ENCODE measurements at places on chromosomes 16 and 17.
A peak's percentile ranks its signal among the peaks of the same experiment; 100 is the strongest.

DNA sequence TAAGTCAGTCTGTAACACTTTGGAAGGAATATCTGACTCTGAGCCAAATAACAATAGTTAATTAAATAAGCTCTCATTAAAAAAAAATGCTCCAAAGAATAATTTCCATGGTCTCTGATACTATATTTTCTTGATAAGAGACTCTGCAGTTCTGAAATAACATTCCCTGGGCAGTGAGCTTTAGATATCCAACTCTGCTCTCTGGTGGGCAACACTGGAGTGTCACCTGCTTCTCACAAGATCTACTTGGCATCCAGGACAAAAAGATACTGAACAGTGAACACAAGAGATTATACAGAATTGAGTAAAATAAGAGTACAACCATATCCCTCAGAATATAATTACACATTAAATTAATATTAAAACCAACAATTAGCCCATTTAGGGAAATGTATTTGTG is 13.7 kb downstream of the BLMH start:
- DNase-seq = no peak

DNA sequence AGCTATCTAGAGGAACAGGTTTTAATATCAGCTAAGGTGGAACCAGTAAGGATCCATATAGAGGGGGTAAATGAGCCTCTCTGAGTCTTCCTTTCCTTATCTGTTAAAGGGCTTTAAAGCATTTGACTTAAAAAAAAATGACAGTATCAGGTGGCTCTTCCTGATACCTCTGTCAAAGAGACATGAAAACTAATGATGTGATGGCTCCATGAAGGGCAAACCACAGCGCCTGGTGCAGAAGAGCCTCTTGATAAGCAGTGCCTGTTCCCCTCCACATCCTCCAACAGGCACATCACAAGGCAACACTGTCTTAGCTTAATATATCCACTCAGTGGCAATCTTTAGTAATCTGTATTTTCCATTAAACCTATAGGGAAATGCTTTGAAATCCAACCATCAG is 68.9 kb downstream of the USP31 start:
- no peak for DNase-seq

DNA sequence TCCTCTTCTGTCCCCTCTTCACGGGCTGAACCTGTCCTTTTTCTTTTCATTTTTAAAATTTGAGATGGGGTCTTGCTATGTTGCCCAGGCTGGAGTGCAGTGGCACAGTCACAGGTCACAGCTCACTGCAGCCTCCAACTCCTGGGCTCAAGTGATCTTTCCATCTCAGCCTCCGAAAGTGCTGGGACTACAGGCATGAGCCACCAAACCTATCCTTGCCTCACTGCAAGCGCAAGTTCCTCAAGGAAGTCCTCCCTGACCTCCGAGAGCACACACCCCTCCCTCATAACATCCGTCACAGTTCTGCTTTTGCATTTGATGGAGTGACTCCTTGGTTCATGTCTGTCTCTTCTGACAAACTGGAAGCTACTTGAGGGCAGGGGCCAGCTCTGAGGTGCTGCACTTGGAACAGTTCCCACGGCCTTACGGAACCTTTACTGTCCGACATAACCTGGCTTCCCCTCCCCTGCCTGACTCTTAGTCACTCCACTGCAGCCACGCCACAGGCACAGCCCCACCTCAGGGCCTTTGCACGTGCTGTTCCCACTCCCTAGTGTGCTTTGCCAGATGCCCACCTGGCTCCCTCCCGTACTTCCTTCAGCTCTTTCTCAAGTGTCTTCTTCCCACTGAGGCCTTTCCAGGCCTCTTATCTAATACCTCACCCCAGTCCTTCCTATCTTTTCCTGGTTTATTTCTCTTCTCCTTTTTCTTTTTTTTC is 4.4 kb downstream of the TBX6 start:
- no peak for DNase-seq

DNA sequence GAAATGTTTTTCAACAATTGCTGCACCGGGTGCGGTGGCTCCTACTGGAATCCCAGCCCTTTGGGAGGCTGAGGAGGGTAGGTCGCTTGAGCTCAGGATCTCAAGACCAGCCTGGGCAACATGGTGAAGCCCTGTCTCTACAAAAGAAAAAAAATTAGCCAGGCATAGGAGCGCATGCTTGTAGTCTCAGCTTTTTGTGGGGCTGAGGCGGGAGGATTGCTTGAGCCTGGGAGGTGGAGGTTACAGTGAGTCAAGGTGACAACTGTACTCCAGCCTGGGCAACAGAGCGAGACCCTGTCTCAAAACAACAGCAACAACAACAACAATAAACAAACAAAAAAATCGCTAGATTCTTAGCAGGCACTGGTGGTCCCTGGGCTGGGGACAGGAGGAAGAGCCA is 28.5 kb downstream of the IL21R start:
- DNase-seq = no peak

DNA sequence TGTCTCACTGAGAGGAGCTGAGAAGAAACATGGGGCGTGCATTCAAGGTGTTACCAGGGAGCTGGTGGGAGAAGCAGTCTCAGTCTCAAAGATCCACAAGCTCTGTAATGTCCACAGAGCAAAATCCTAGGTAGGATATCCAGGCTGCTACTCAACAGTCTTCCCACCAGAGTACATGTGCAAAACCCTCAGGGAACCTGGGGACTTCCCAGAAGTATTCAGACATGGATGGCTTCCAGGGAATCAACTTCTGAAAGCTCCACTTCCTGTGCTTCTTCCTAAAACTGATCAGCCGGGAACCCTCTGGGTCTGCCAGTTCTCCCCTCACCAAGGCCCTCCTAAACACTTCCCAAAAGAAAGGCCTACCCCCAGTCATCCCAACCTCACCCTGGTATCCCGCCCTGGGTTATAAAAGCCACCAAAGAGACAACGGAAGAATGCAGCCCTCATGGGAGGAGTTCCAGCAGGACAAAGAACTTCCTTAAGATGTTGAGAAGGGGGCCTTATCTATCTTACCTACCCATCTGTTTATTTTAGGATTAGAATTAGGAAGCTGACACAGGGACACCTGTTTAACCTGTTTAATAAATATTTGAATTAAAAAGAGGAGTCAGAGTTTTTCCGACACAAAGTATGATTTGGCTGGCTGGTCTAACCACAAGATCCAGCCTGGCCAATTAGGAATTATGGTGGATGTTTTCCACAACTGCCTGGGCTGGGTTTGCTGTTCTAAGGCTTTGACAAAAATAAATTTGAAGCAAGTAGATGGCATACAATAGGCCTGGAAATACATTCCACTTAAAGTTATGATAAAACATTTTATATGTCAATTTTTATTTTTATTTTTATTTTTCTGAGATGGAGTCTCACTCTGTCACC is 37.0 kb downstream of the CUEDC1 start:
- no peak for DNase-seq

GRCh38 chr16:70635336-70636016 is 10.9 kb upstream of the IL34 start:
- no peak for DNase-seq

DNA sequence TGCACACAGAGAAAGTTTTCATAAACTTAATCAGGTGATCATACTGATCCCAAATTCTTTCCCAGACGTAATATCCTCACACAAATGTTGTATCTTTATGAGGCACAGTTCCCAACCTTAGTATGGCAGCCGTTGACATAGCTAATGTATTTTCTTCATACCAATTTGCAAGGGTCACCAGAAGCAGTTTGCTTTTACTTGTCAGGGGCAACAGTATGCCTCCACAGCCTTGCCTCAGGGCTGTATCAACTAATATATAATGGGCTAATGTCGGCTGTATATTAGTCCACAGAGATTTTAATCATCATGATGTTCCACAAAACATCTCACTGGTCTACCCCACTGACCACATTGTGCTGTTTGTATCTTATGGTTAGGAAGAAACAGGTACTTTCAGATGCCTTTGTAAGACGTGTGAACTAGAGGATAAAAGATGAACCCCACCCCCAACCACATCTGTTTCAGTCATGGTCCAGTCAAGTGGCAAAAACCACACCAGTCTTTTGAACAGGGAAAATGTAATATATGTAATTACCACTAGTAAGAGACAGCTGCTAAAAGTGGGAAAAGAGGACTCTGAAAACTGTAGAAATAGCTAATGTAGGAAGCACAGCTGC is 55.2 kb downstream of the GAN start:
- DNase-seq = no peak

DNA sequence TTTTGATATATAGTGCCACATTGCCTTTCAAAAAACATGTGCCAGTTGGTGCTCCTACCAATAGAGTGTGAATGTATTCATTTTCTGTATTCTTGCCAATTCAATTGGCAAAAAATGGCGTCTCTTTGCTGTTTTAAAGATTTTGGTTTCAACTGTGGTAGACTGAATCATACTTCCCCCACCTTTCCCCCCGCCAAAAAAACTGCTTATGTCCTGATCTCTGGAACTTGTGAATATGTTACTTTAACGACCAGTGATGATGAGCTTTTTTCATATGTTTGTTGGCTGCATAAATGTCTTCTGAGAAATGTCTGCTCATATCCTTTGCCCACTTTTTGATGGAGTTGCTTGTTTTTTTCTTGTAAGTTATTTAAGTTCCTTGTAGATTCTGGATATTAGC is 325.1 kb upstream of the KCNJ16 start:
- no peak for DNase-seq

GRCh38 chr17:20260268-20260667 is 207.1 kb downstream of the LGALS9B start:
- no peak for DNase-seq

GRCh38 chr16:866252-866896 is 65.8 kb upstream of the GNG13 start:
- DNase-seq = no peak

GRCh38 chr17:11944587-11944986 is 52.7 kb downstream of the ZNF18 start:
- no peak for DNase-seq

- DNase-seq = no peak
These were observed 17.5 kb downstream of the WWOX start for GRCh38 chr16:78116946-78117345.

- DNase-seq = no peak
These were observed 239.8 kb upstream of the CCL2 start for GRCh38 chr17:34015253-34015652.

DNA sequence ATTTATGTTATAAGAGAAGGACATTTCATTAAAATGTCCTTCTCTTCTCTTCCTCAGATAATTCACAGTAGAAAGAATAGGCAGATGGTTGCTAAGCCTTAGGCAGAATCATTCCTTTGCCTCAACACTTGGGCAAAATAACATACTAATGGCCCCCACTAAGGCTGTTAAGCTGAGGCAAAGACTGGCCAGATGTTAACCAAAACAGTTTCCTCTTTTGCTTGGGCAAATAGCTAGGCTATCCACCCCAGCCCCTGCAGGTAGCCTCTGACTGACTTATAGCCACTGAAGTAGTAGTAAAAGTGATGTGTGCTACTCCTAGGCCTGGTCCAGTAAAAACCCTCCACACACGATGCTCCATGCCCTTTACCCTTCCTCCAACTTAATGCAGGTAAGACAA is 55.2 kb downstream of the SPAG9 start:
- no peak for DNase-seq

GRCh38 chr16:74667255-74667700 is 601 bp upstream of the RFWD3 start:
- DNase-seq = peak; percentile 1

DNA sequence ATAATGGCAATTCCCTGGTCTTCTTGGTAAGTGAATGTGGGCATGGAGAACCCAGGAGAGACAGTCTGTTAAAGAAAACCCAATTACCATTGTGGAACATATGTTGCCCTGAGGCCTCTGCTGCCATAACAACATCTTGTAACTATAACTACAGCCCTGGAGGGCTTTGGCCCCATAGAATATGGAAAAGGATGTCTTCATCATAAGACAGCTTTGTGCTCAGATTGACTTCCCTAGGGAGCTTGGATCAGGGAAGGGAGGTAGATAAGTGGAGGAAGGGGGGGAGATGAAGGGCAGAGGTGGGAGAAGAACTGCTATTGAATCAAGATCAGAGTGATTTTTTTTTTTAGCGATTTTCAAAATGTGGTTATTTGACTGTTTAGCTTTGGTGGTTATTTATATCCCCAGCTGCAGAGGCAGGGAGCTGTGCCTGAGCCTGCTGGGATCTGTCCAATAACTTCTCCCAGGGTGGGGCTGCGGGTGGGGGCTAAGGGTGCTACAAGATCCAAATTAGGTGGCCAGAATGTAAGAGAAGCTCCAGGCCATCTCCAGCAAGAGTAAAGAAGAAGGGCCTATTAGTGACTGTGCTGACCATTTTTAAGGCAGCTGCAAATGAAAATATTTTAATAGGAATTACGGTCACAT is 5.3 kb upstream of the KAT7 start:
- DNase-seq = no peak

- DNase-seq = no peak
These were observed 36.9 kb downstream of the MMD start for GRCh38 chr17:55384643-55385232.

DNA sequence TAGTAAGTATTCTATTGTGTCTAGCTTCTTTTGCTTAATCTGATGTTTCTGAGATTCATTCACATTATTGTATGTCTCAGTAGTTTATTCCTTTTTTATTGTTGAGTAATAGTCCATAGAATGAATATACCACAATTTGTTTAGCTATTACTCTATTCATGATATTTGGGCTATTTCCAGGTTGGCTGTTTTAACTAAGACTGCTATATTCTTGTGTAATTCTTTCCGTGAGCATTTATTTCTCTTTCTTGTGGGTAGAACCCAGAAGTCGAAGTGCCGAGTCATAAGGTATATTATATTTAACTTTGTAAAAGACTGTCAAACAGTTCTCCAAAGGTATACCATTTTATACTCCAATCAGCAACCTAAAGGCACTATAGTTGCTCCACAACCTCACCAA is 160.8 kb downstream of the ANKFN1 start:
- DNase-seq = no peak

- no peak for DNase-seq
These were observed 277.0 kb downstream of the IRX3 start for GRCh38 chr16:54009464-54010176.

DNA sequence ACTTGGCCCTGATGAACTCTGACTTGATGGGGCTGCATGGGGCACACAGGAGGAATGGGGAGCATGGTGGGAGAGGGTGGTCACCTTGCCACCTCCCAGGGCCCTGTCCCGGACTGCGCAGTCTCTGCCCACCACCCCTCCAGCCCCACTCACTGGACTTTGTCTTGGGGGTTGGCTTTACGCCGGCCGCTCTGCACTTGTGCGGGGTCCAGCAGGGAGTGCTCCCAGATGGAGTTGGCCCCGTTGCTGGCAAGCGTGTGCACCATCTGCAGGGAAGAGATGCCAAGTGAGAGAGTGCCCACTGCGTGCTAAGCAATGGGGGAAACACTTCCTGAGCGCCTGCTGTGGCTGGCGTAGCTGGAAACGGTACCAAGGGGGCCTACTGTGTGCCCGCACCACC is 6.7 kb downstream of the GIT1 start:
- no peak for DNase-seq

DNA sequence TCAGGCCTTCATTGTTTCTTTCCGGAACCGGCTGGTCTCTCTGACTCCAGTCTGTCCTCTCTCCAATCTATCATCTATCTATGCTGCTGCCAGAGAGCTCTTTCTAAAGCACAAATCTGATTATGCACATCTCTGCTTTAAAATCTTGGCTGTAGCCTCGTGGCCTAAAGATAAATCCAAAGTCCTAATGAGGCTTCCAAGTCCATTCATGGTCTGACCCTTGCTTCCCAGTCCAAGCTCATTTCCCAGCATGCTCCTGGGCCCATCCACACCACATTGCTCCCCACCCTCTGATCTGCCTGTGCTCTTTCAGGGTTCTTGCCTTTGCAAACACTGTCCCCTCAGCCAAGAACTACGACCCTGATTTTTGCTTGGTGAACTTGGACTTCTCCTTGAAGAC is 21.5 kb upstream of the PHB1 start:
- no peak for DNase-seq

GRCh38 chr17:32882734-32883133 is 5.8 kb upstream of the MYO1D start:
- no peak for DNase-seq

GRCh38 chr17:40873801-40874200 is 6.8 kb upstream of the KRT12 start:
- DNase-seq = no peak
